KG1 (cell line): ENCODE measurements at places on chromosomes 2 and 18.

GRCh38 chr2:23601301-23601965, 216.5 kb downstream of the KLHL29 start:
- DNase-seq = no peak

DNA sequence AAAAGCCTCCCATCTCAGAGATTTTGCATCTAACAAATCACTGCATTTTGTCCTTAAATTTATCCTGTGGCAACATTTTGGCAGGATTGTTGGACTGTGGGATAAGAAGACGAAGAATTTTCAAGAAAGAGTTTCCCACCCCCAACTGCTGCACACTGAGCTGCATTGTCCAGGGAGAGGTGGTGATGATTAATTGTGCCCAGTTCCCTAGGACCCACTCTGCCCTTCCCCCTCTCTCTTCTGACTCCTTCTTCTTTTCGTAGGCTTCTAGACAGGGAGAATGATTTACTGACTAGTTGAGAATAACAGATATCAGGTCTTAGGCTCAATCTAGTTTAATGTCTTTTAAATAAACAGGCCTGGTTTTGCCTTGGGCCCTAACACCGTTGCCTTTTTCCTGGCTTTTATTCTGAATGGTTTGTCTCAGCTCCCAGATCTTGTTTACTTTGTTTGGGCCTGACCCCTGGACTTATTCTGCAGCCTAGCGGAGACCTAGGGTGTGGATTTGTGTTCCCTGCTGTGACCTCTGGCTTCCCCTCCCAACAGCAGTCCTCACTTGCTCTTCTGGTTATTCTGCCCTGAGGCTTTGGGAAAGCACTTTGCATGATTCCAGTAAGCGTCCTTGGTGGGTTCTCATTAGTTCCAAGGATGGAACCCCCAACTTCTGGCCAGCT, 233.3 kb downstream of the INSIG2 start:
- DNase-seq = no peak

GRCh38 chr18:60508108-60508507, 135.5 kb upstream of the MC4R start:
- DNase-seq = no peak

- DNase-seq = no peak
Observed at GRCh38 chr18:58009166-58009565, 34.9 kb upstream of the NEDD4L start.

- no peak for DNase-seq
Observed at GRCh38 chr2:146415291-146415690, 1429.5 kb upstream of the ACVR2A start.

DNA sequence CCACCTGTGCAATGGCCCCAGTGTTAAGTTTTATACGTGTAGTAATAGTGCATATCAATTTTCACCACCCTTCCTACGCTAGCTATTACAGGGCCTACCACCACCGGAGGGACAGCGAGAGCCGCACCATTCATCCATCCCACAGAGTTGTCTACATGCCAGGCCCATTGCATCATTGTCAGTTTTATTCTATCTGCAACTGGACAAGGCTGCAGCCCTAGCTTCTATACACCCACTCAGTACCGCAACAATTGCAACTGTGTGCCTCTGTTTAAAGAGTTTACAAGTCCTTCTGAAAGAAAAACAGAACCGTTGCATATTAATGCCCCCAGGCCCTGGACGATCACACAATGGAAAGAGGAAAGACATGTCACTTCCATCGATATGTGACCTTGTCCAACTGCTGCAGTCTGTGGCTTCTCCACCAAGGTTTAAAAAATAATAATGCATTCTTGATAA, 58.6 kb downstream of the ZEB2 start:
- no peak for DNase-seq

GRCh38 chr18:54043484-54044251, 180.8 kb downstream of the MBD2 start:
- DNase-seq = no peak

- DNase-seq = no peak
Observed at GRCh38 chr18:61435064-61435652, 101.9 kb downstream of the CDH20 start.

GRCh38 chr18:23982155-23983079, 32.1 kb upstream of the TTC39C start:
- no peak for DNase-seq

GRCh38 chr2:84844141-84844540, 36.7 kb downstream of the TRABD2A start:
- DNase-seq = no peak

DNA sequence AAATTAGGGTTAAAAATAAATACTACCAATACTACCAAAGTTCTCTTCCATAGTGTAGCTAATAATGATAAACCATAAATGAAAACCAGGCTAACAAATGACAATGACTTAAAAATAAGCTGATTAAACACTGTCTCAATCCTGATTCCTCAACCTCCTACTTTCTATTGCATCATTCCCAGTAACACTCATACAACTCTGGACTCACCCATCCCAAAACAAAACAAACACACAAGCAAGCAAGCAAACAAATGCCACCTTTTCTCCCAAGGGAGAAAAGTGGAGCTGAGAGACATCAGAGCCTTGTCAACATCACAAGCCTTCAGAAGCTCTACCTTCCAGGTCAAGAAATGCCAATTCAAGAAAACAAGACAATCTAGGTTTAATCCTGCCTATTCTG, 620.7 kb downstream of the NYAP2 start:
- no peak for DNase-seq

DNA sequence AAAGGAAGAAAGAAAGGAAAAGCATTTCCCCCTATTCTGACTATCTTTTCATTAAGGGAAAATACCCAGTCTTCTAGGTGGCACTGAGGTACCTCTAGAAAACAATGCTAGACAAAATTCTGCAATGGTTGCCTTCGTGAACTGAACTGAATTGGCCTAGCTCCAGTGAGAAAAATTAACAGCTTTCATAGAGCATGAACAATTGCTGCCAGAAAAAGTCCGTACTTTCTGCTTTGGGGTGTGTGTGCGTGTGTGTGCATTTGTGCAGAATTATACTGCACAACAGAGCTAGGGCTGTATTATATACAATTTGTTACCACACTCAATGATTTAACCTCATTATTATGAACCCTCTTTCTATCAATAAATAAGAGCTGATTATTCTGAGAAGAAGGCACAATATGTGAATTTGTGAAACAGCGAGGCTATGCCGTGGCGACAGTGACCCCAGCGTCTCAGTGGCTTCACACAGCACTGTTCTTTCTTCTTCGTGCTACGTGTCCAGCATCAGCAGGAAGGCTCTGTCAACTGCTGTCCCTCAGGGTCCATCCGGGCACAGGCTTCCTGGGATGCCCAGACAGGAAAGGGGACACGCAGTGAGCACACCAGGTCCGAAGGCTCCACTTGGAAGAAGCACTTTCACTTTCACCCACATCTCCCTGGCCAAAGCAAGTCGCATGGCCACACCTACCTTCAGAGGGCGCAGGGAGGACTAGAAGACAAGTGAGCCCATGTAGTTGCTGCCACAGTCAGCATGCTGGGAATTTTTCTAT, 47.5 kb downstream of the PTGR3 start:
- peak; percentile 42 for DNase-seq

- no peak for DNase-seq
Observed at GRCh38 chr2:149924549-149925213, 337.1 kb upstream of the MMADHC start.

GRCh38 chr2:10412380-10412779, 35.7 kb downstream of the ODC1 start:
- no peak for DNase-seq
